Gastrocnemius medialis (tissue), 4 donors: ENCODE measurements at places on chromosomes 3 and 15. TPM values are rescaled to one million over a fixed set of nuclear protein-coding genes. Genes with fewer than 3 reads are reported as not detected.

Gene LDHAL6B
- not detected for total RNA-seq

GRCh38 chr15:98774756-98775497 lies 126.6 kb downstream of the IGF1R start:
- H3K27me3 ChIP-seq: no peaks in the 10 kb centered on the region
- H3K36me3 ChIP-seq: no peaks in the 10 kb centered on the region
- H3K4me1 ChIP-seq: peaks cover 11% of the 10 kb centered on the region

Gene EFCAB12
- not detected for total RNA-seq

- no peaks in the 10 kb centered on the region for H3K27me3 ChIP-seq
- H3K27ac ChIP-seq: no peak overlapping the region
- no peak for DNase-seq
- H3K4me3 ChIP-seq: no peak overlapping the region
- H3K36me3 ChIP-seq: no peaks in the 10 kb centered on the region
These were observed 118.9 kb upstream of the IGSF10 start for GRCh38 chr3:151579571-151580270.

GRCh38 chr3:69751074-69751476 lies 11.8 kb downstream of the MITF start:
- H3K4me1 ChIP-seq: peaks cover 70% of the 10 kb centered on the region
- H3K4me3 ChIP-seq: no peak overlapping the region
- no peak for DNase-seq
- peak overlapping the region; percentile 56 for H3K27ac ChIP-seq

GRCh38 chr3:156661155-156661554 lies 13.2 kb upstream of the TIPARP start:
- H3K36me3 ChIP-seq: no peaks in the 10 kb centered on the region
- no peak overlapping the region for H3K4me3 ChIP-seq
- H3K4me1 ChIP-seq: peaks cover 5% of the 10 kb centered on the region
- no peak overlapping the region for H3K27ac ChIP-seq
- no peaks in the 10 kb centered on the region for H3K27me3 ChIP-seq

Gene PRR23E
- total RNA-seq: not detected

DNA sequence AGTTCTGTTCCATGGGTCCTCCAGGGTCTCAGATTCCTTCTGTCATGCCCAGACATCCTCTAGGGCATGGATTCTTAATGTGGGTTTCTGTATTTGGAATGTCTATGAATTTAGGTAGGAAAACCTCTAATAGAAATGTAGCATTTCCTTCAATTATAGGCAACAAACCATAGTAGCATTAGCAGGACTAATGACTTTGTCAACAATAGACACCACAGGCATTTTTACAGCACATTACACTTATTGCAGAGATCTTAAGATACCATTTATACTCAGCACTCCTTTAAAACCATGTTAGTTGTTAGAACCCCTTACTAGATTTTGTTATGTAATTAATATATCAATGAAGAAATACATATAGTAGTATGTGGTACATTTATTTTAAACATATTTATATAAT lies 77.8 kb upstream of the TBC1D5 start:
- no peaks in the 10 kb centered on the region for H3K4me1 ChIP-seq
- H3K27ac ChIP-seq: no peak overlapping the region
- DNase-seq: no peak

Gene PCYT1A
- total RNA-seq: 123 TPM

Gene B3GALNT1
- total RNA-seq: not detected

- peaks cover 10% of the 10 kb centered on the region for H3K4me1 ChIP-seq
- H3K27ac ChIP-seq: no peak overlapping the region
- DNase-seq: no peak
- H3K36me3 ChIP-seq: no peaks in the 10 kb centered on the region
- H3K27me3 ChIP-seq: no peaks in the 10 kb centered on the region
These were observed 57.9 kb upstream of the RNU6-1 start for GRCh38 chr15:67897646-67898339.

GRCh38 chr3:132180337-132180791 lies 136.8 kb upstream of the ACP3 start:
- no peaks in the 10 kb centered on the region for H3K27me3 ChIP-seq
- DNase-seq: no peak
- H3K4me1 ChIP-seq: no peaks in the 10 kb centered on the region
- H3K4me3 ChIP-seq: no peak overlapping the region
- no peak overlapping the region for H3K27ac ChIP-seq

GRCh38 chr3:63042833-63043232 lies 167.6 kb upstream of the CADPS start:
- H3K4me1 ChIP-seq: no peaks in the 10 kb centered on the region
- no peaks in the 10 kb centered on the region for H3K27me3 ChIP-seq
- H3K4me3 ChIP-seq: no peak overlapping the region
- no peak for DNase-seq
- no peak overlapping the region for H3K27ac ChIP-seq
- H3K36me3 ChIP-seq: no peaks in the 10 kb centered on the region

- no peak for DNase-seq
- H3K4me3 ChIP-seq: no peak overlapping the region
- peak overlapping the region; percentile 50 for H3K27ac ChIP-seq
- H3K27me3 ChIP-seq: no peaks in the 10 kb centered on the region
These were observed 201.0 kb upstream of the BCL6 start for GRCh38 chr3:187946163-187946691.

Gene PKM
- total RNA-seq: 691 TPM

GRCh38 chr3:75001330-75001729 lies 386.9 kb upstream of the CNTN3 start:
- DNase-seq: no peak
- no peaks in the 10 kb centered on the region for H3K27me3 ChIP-seq

GRCh38 chr15:43266386-43266785 lies 342 bp downstream of the TGM5 start:
- H3K27me3 ChIP-seq: no peaks in the 10 kb centered on the region
- DNase-seq: no peak
- no peak overlapping the region for H3K27ac ChIP-seq
- H3K4me1 ChIP-seq: no peaks in the 10 kb centered on the region
- H3K4me3 ChIP-seq: no peak overlapping the region
- no peaks in the 10 kb centered on the region for H3K36me3 ChIP-seq

GRCh38 chr3:155352900-155353490 lies 59.5 kb upstream of the STRIT1 start:
- no peaks in the 10 kb centered on the region for H3K36me3 ChIP-seq
- H3K27ac ChIP-seq: no peak overlapping the region
- H3K27me3 ChIP-seq: no peaks in the 10 kb centered on the region

Gene C3orf62
- 0.78 TPM for total RNA-seq

Gene CDHR4
- not detected for total RNA-seq

GRCh38 chr15:96395687-96396086 lies 65.2 kb downstream of the NR2F2 start:
- no peak overlapping the region for H3K27ac ChIP-seq
- no peaks in the 10 kb centered on the region for H3K27me3 ChIP-seq
- H3K4me3 ChIP-seq: no peak overlapping the region
- no peaks in the 10 kb centered on the region for H3K4me1 ChIP-seq
- H3K36me3 ChIP-seq: no peaks in the 10 kb centered on the region

Gene BCHE
- 1.2 TPM for total RNA-seq

Gene LMOD3
- total RNA-seq: 194 TPM

GRCh38 chr3:134601539-134602439 lies 49.0 kb downstream of the KY start:
- no peak for DNase-seq
- H3K36me3 ChIP-seq: no peaks in the 10 kb centered on the region
- H3K4me3 ChIP-seq: no peak overlapping the region
- H3K4me1 ChIP-seq: no peaks in the 10 kb centered on the region
- no peak overlapping the region for H3K27ac ChIP-seq

DNA sequence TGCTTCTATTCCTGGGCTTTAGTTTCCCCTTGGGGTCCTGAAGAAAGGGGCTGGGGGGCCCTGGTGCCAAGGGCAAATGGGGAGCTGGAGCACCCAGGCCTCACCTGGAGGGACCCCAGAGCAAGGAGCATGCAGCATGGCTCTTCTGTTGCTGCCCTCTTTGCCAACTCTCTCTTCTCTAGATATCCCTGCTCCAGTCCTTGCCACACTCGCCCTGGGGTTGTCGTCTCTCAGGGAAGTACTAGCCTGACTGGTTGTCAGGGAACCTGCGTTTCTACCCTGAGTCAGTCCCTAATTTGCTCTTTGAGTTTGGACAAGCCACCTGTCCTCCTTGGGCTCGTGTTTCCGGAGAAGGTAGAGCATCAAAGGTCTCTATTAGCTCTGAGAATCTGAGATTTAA lies 63.7 kb upstream of the UBE2Q2 start:
- H3K4me3 ChIP-seq: no peak overlapping the region
- DNase-seq: no peak
- H3K4me1 ChIP-seq: no peaks in the 10 kb centered on the region
- H3K27me3 ChIP-seq: no peaks in the 10 kb centered on the region
- H3K36me3 ChIP-seq: no peaks in the 10 kb centered on the region
- no peak overlapping the region for H3K27ac ChIP-seq

- no peaks in the 10 kb centered on the region for H3K27me3 ChIP-seq
- no peaks in the 10 kb centered on the region for H3K4me1 ChIP-seq
- no peak overlapping the region for H3K27ac ChIP-seq
These were observed 545.0 kb upstream of the GRM7 start for GRCh38 chr3:6315906-6316305.

GRCh38 chr15:65884511-65884910 lies 15.2 kb downstream of the RAB11A start:
- H3K36me3 ChIP-seq: peaks cover 3% of the 10 kb centered on the region
- H3K4me1 ChIP-seq: no peaks in the 10 kb centered on the region

Gene SERPINI2
- total RNA-seq: not detected

Gene FGD5
- 4.4 TPM for total RNA-seq

Gene FBN1
- 28.0 TPM for total RNA-seq

DNA sequence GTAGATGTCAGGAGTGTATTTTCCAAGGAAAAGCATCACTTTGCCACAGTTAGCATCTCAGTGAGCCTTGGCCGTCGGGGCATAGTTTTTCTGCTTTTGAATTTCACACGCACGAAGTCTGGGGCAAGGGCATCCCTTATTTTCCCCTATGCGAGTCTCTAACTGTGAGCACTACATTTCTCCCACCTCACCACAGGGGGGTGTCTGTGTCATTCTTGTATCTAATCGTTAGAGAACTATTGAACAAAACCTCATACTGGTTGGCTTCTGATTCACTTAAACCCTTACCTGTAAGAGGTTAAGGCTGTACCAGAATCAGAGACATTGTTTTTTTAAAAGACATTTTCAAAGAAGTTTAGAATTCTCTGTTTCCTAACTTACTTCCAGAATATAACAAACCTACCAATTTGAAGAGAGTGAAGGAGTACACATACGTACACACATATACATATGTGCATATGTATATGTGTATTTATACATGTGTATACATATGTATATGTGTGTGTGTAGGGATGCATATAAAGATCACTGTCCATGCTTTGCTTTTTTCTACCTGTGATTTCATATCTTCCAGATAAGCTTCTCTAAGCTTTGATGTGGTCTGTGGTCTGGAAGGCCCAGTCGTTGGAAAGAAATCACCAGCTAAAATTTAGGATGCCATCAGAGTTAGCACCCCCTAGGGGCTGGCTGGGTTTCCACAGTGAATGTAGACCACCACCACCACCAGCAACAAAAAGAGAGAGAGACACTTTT lies 49.4 kb downstream of the MYZAP start:
- H3K27ac ChIP-seq: no peak overlapping the region
- H3K4me3 ChIP-seq: no peak overlapping the region
- no peaks in the 10 kb centered on the region for H3K36me3 ChIP-seq
- DNase-seq: no peak

Gene ANKRD34C
- not detected for total RNA-seq

GRCh38 chr3:100606894-100607512 lies 2.4 kb upstream of the ADGRG7 start:
- no peaks in the 10 kb centered on the region for H3K4me1 ChIP-seq
- no peaks in the 10 kb centered on the region for H3K36me3 ChIP-seq
- DNase-seq: no peak
- H3K27me3 ChIP-seq: no peaks in the 10 kb centered on the region
- H3K27ac ChIP-seq: no peak overlapping the region

DNA sequence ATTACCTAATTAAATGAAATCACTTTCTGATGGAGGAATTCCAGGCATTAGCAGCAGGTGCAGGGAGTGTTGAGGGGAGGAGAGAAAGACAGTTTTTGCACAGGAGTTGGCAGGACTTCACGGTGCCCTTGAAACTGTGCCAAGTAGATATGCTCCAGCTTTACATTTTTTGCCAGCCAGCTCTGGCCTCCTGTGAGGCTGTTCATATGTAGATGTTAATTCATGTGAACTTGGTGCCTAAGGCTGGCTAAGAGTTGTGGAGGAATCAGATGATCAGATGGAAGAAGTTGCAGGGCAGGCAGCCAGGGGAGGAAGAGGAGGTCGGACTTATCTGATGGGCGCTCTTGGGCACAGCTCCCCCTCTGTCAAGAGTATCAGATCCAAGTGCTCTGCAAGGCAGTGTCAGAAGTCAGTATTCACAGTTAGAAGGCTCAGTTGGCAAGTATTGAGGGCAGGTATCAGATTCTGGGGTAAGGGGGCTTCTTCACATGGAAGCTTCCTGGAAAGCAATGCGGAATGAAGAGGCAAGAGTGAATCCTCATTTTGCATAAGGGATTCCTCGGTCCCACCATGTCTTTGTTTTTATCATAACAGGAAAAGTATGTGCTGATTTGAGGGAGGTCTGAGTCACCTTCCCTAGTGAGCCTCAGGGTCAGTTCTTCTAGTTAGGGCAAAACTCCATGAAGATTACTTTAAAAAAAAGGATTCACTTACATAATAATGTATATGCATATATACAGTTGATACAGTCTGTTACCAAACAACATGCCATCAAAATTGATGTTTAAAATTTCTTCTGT lies 172.6 kb upstream of the UMPS start:
- H3K36me3 ChIP-seq: no peaks in the 10 kb centered on the region
- no peak overlapping the region for H3K27ac ChIP-seq
- no peak overlapping the region for H3K4me3 ChIP-seq

Gene DYNC1LI1
- 50.4 TPM for total RNA-seq

Gene ANKUB1
- not detected for total RNA-seq

Gene FANCI
- 2.7 TPM for total RNA-seq
